ENCODE measurements at places on chromosomes 7 and 10. TPM values are rescaled to one million over a fixed set of nuclear protein-coding genes. Genes with fewer than 3 reads are reported as not detected.

- DNase-seq, result no peak
- no peak overlapping the region for H3K27ac ChIP-seq
- no peaks in the 10 kb centered on the region for H3K27me3 ChIP-seq
- no peak overlapping the region for H3K4me3 ChIP-seq
- H3K36me3 ChIP-seq, result no peaks in the 10 kb centered on the region
These were observed 5.1 kb upstream of the BLVRA start for GRCh38 chr7:43753271-43753810.

DNA sequence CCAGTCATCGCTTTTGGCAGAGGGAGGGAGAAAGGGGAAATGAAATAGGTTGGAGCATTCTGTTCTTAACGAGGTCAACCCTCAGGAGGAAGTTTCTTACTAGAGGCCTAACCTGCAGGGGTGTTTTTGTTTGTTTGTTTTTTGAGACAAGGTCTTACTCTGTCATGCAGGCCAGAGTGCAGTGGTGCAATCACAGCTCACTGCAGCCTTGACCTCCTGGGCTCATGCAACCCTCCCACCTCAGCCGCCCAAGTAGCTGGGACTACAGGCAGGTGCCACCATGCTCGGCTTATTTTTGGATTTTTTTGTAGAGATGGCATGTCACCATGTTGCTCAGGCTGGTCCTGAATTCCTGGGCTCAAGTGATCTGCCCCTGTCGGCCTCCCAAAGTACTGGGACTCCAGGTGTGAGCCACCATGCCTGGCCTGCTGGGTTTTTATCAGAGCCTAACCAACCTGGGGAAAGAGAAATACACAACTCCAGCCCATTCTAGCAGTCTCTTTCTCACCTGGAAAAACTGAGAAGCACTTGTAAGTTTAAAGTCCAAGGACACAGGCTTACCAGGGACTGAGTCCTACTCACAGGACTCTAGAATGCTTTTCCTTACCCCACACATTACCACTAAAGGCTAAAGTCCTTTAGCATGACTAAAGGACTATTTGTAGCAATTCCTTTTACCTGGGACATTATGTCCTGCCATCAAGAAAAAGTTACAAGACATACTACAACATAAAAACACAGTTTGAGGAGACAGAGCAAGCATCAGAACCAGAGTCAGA is 101.0 kb upstream of the EGFR start:
- no peaks in the 10 kb centered on the region for H3K27me3 ChIP-seq
- no peaks in the 10 kb centered on the region for H3K36me3 ChIP-seq
- H3K27ac ChIP-seq, result no peak overlapping the region

GRCh38 chr10:104615136-104615535 is 26.0 kb upstream of the SORCS3 start:
- H3K27ac ChIP-seq, result no peak overlapping the region
- no peaks in the 10 kb centered on the region for H3K36me3 ChIP-seq
- H3K4me3 ChIP-seq, result no peak overlapping the region
- no peak for DNase-seq

GRCh38 chr7:98232263-98232585 is 19.8 kb downstream of the TECPR1 start:
- peak; percentile 11 for DNase-seq
- peaks cover 7% of the 10 kb centered on the region for H3K27me3 ChIP-seq
- H3K4me3 ChIP-seq, result no peak overlapping the region
- no peaks in the 10 kb centered on the region for H3K36me3 ChIP-seq

- H3K27me3 ChIP-seq, result no peaks in the 10 kb centered on the region
- no peak overlapping the region for H3K27ac ChIP-seq
- peaks cover 25% of the 10 kb centered on the region for H3K36me3 ChIP-seq
- H3K4me1 ChIP-seq, result no peaks in the 10 kb centered on the region
- no peak for DNase-seq
These were observed 109.2 kb upstream of the TARP start for GRCh38 chr7:38382684-38383083.

DNA sequence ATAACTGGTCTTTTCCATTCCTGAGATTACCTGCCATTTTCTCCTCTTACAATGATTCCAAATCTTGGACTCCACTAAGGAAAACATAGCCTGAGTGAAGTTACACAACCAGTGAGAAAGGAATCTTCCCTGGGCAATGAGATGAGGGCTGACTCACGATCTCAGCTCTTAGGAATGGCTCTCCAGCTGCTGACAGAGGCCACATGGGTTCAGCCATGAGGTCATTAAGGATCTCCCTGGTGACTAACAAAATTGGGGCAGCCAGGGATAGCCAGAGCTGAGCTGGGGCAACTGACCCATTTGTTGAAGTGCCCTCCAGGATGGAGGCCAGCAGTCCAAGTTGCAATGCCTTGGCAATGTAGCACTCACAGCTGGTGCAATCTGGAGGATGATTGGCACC is 78.7 kb upstream of the MKLN1 start:
- H3K27me3 ChIP-seq, result peaks cover 52% of the 10 kb centered on the region
- H3K4me3 ChIP-seq, result no peak overlapping the region
- H3K36me3 ChIP-seq, result no peaks in the 10 kb centered on the region

DNA sequence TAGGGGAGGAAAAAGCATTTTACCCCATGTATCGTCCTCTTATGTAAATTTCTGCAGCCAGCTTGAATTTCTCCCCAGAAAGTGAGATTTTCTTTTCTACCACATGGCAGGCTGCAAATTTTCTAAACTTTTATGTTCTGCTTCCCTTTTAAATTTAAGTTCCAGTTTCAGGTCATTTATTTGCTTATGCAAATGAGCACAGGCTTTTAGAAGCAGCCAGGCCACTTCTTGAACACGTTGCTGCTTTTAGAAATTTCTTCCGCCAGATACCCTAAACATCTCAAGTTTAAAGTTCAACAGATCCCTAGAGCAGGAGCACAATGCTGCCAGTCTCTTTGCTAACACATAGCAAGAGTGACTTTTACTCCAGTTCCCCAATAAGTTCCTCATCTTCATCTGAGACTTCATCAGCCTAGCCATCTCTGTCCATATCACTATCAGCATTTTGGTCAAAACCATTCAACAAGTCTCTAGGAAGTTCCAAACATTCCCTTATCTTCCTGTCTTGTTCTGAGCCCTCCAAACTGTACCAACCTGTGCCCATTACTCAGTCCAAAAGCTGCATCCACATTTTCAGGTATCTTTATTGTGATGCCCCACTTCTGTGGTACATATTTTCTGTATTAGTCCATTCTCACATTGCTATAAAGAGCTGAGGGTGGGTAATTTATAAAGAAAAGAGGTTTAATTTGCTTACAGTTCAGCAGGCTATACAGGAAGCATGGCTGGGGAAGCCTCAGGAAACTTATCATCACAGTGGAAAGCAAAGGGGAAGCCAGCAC is 16.3 kb downstream of the EZH2 start:
- peaks cover 22% of the 10 kb centered on the region for H3K36me3 ChIP-seq
- DNase-seq, result no peak
- no peak overlapping the region for H3K4me3 ChIP-seq

The SYT15 gene
- 0.65 TPM for total RNA-seq

DNA sequence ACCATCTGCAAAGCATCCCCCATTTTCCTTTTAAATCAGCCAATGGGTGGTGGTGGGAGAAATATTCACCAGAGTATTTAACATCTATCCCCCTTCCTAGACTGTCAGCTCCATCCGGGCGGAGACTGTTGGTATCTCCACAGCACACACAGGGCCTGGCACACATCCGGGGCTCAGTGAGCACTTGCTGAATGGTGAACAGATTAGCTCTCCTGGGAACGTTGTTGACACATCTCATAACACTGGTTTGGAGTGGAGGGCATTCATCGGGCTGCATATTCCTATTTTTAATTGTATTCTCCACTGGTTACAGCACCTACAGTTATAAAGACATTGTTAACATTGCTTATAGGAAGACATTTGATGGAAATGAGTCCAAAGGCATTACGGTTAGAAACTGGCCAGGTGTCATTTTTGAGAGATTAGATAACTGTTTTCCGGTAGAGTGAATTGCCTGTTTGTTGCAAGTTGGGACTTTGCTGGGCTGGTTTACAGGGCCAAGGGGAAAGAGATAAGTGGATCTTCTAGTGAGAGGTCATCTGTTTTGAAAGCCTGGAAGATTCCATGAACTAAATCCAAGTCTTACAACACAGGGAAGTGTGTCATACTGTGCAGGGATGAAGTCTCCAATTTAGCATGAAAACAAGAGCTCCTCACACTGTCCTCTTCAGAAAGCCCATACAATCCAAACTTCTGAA is 101.8 kb downstream of the EGFR start:
- peak; percentile 18 for DNase-seq
- H3K36me3 ChIP-seq, result no peaks in the 10 kb centered on the region
- H3K4me3 ChIP-seq, result no peak overlapping the region
- H3K27ac ChIP-seq, result 0 out of 3 replicates have a peak overlapping the region, but pooled peaks have one; percentile 3
- 0 out of 2 replicates have a peak, but pooled peaks cover 4% of the 10 kb centered on the region for H3K27me3 ChIP-seq
- 0 out of 2 replicates have a peak, but pooled peaks cover 2% of the 10 kb centered on the region for H3K4me1 ChIP-seq

- H3K27me3 ChIP-seq, result no peaks in the 10 kb centered on the region
- H3K27ac ChIP-seq, result no peak overlapping the region
- no peaks in the 10 kb centered on the region for H3K36me3 ChIP-seq
- H3K4me1 ChIP-seq, result no peaks in the 10 kb centered on the region
These were observed 222.2 kb downstream of the CDK14 start for GRCh38 chr7:90818341-90818740.

- H3K27ac ChIP-seq, result no peak overlapping the region
- peaks cover 4% of the 10 kb centered on the region for H3K4me1 ChIP-seq
- no peaks in the 10 kb centered on the region for H3K36me3 ChIP-seq
- DNase-seq, result no peak
- H3K27me3 ChIP-seq, result no peaks in the 10 kb centered on the region
These were observed 68.0 kb upstream of the MTPN start for GRCh38 chr7:136045181-136045580.

GRCh38 chr10:13634207-13634606 is 47.4 kb downstream of the PRPF18 start:
- no peaks in the 10 kb centered on the region for H3K27me3 ChIP-seq
- no peak overlapping the region for H3K27ac ChIP-seq
- no peaks in the 10 kb centered on the region for H3K4me1 ChIP-seq

DNA sequence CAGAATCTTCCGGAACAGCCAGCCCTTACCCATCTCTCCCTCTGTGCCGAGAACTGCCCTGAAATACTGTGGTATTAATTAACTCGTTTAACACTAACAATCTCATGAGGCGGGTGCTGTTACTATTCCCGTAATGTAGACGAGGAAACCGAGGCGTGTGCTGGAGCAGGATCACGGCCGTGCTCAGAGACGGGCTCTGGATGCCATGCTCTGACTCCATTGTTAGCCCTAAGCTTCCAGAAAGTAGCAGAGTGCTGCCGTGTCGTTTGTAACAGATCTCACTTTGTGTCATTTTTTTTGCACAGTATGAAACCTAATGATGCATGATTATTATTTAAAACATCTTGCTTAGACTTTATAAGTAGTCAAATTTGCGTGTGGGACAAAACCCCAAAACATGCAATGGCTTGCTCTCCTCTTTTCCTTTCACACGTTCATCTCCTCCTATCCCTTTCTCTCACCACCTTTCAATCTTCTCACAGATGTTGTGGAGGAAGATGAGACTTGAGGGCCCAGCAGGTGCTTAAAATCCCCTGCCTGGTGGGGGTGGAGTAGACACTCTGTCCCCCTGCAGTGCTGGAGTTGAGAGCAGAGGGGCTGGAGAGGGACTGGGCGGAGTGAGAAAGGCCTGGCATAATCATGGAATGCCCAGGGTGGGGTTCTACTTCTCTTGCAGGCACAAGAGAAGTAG is 482 bp upstream of the ACTR3C start:
- H3K4me1 ChIP-seq, result peaks cover 46% of the 10 kb centered on the region
- H3K27ac ChIP-seq, result peak overlapping the region; percentile 99
- H3K36me3 ChIP-seq, result peaks cover 58% of the 10 kb centered on the region
- no peaks in the 10 kb centered on the region for H3K27me3 ChIP-seq
- DNase-seq, result peak; percentile 51
- H3K4me3 ChIP-seq, result peak overlapping the region; percentile 68
